ENCODE measurements at places on chromosomes 5 and 9. TPM values are rescaled to one million over a fixed set of nuclear protein-coding genes. Genes with fewer than 3 reads are reported as not detected.

GRCh38 chr5:36417668-36418067 is 116.0 kb upstream of the RANBP3L start:
- DNase-seq = no peak
- no peaks in the 10 kb centered on the region for H3K4me1 ChIP-seq
- H3K36me3 ChIP-seq = no peaks in the 10 kb centered on the region

- DNase-seq = no peak
- H3K27ac ChIP-seq = no peak overlapping the region
- H3K4me3 ChIP-seq = no peak overlapping the region
- no peaks in the 10 kb centered on the region for H3K4me1 ChIP-seq
- no peaks in the 10 kb centered on the region for H3K27me3 ChIP-seq
Observed at GRCh38 chr9:100911273-100911672, 117.3 kb upstream of the PLPPR1 start.

- DNase-seq = no peak
- no peaks in the 10 kb centered on the region for H3K27me3 ChIP-seq
- H3K27ac ChIP-seq = no peak overlapping the region
- peaks cover 4% of the 10 kb centered on the region for H3K36me3 ChIP-seq
- peaks cover 47% of the 10 kb centered on the region for H3K4me1 ChIP-seq
Observed at GRCh38 chr9:127934986-127935385, 2.7 kb downstream of the DPM2 start.

DNA sequence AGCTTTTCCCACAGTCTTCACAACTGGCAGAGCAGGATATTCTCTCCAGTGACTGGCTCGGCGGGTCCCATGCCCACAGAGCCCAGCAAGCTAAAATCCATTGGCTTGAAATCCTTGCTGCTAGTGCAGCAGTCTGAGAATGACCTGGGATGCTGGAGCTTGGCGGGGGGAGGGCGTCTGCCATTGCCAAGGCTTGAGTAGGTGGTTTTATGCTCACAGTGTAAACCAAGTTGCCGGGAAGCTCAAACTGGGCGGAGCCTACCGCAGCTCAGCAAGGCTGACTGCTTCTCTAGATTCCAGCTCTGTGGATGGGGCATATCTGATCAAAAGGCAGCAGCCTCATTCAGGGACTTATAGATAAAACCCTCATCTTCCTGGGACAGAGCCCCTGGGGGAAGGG is 194.1 kb downstream of the CCDC171 start:
- no peak overlapping the region for H3K27ac ChIP-seq
- DNase-seq = no peak
- no peaks in the 10 kb centered on the region for H3K4me1 ChIP-seq
- no peaks in the 10 kb centered on the region for H3K27me3 ChIP-seq

DNA sequence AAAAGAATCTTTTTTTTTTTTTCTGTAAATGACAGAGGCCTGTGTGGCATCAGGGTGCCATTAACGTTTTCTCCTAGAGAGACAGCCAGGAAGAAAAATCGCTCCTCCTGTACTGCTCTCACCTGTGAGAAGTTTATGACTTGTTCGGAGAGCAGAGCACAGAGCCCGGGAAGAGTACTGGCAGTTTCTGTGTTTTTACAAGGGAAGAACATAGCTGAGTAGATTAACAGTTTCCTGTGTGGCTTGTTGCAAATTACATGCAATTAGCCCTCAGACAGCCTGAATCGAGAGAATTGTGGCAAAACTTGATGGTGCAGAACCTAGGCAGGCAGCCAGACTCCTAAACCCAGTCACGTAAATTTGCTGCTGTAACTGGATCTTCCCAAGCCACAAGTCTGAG is 32.1 kb downstream of the PRKACG start:
- H3K4me3 ChIP-seq = no peak overlapping the region
- DNase-seq = no peak
- H3K4me1 ChIP-seq = no peaks in the 10 kb centered on the region
- H3K36me3 ChIP-seq = no peaks in the 10 kb centered on the region
- H3K27ac ChIP-seq = no peak overlapping the region
- H3K27me3 ChIP-seq = no peaks in the 10 kb centered on the region

DNA sequence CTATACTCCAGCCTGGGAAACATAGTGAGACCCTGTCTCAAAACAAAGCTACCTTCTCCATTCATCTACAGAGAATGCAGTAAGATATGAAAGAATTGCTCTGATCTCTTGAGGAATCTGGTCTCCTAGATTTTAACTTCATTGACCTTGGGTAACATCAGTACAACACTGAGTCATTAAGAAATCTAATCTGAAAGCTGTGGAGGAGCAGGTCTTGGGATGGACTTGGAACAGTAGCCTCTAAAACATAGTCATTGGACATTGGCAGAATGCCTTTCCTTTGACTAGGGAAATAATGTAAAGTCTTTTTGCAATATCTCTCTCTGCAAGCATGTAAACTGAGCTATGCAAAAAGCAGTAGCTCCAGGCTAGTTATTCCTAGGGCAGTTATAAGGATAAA is 58.1 kb downstream of the KCNN2 start:
- no peak overlapping the region for H3K4me3 ChIP-seq
- no peak overlapping the region for H3K27ac ChIP-seq
- H3K36me3 ChIP-seq = no peaks in the 10 kb centered on the region
- H3K27me3 ChIP-seq = no peaks in the 10 kb centered on the region
- no peaks in the 10 kb centered on the region for H3K4me1 ChIP-seq

- H3K27me3 ChIP-seq = no peaks in the 10 kb centered on the region
- H3K27ac ChIP-seq = no peak overlapping the region
- no peak overlapping the region for H3K4me3 ChIP-seq
- no peaks in the 10 kb centered on the region for H3K36me3 ChIP-seq
Observed at GRCh38 chr5:125478599-125478998, 732.2 kb upstream of the ZNF608 start.

DNA sequence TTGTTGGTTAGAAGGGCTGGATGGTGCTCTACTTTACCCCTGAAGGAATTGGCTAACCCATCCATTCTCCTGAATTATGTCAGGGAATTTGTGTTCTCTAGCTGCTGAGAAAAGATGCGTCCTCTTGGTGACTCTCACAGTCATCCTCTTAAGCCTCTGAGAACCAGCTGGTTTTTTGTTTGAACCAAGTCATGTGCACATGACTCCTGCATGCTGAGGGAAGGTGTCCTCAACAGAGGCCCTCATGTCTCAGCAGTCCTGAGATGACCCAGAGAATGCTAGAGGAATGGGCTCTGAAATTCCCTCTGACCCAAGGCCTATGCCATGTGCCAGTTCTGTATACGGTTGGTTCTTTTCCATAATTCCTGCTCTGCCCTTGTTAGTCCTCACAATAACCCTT is 10.4 kb upstream of the C5orf63 start:
- H3K4me1 ChIP-seq = no peaks in the 10 kb centered on the region
- no peak overlapping the region for H3K4me3 ChIP-seq
- H3K36me3 ChIP-seq = no peaks in the 10 kb centered on the region
- no peaks in the 10 kb centered on the region for H3K27me3 ChIP-seq
- no peak overlapping the region for H3K27ac ChIP-seq

GRCh38 chr9:71675857-71676165 is 92.5 kb downstream of the CEMIP2 start:
- no peak overlapping the region for H3K27ac ChIP-seq
- H3K36me3 ChIP-seq = no peaks in the 10 kb centered on the region
- H3K27me3 ChIP-seq = no peaks in the 10 kb centered on the region
- peaks cover 13% of the 10 kb centered on the region for H3K4me1 ChIP-seq
- no peak for DNase-seq

GRCh38 chr5:80238097-80238496 is 17.8 kb downstream of the SERINC5 start:
- H3K27me3 ChIP-seq = no peaks in the 10 kb centered on the region

GRCh38 chr5:77180167-77181081 is 30.1 kb upstream of the PDE8B start:
- H3K27ac ChIP-seq = peak overlapping the region; percentile 52
- peaks cover 5% of the 10 kb centered on the region for H3K4me1 ChIP-seq
- H3K4me3 ChIP-seq = peak overlapping the region; percentile 86

GRCh38 chr5:158848634-158849033 is 251.1 kb downstream of the EBF1 start:
- no peak overlapping the region for H3K4me3 ChIP-seq
- peaks cover 6% of the 10 kb centered on the region for H3K4me1 ChIP-seq
- no peaks in the 10 kb centered on the region for H3K27me3 ChIP-seq

GRCh38 chr5:5795074-5795771 is 372.7 kb downstream of the ICE1 start:
- H3K4me1 ChIP-seq = no peaks in the 10 kb centered on the region
- no peak overlapping the region for H3K27ac ChIP-seq
- H3K27me3 ChIP-seq = no peaks in the 10 kb centered on the region
- no peak overlapping the region for H3K4me3 ChIP-seq
- DNase-seq = no peak
- no peaks in the 10 kb centered on the region for H3K36me3 ChIP-seq

DNA sequence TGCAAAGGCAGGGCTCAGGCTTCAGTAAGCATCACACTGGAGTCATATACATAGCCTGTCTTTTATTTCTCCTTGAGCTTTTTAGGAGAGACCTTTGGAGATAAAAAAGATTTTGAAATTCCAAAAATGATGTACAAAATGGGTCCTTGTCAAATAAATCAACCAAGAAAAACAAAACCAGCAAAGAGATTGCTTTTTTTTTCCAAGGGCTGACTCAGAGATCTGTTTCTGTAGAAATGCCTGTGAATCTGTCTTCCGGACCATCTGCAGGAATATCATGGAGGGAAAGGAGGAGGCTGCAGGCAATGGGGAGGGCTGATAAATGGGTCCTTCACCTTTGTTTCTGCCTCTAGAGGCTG is 77.4 kb downstream of the SLIT3 start:
- peaks cover 7% of the 10 kb centered on the region for H3K4me1 ChIP-seq
- no peaks in the 10 kb centered on the region for H3K27me3 ChIP-seq
- DNase-seq = no peak
- no peaks in the 10 kb centered on the region for H3K36me3 ChIP-seq

DNA sequence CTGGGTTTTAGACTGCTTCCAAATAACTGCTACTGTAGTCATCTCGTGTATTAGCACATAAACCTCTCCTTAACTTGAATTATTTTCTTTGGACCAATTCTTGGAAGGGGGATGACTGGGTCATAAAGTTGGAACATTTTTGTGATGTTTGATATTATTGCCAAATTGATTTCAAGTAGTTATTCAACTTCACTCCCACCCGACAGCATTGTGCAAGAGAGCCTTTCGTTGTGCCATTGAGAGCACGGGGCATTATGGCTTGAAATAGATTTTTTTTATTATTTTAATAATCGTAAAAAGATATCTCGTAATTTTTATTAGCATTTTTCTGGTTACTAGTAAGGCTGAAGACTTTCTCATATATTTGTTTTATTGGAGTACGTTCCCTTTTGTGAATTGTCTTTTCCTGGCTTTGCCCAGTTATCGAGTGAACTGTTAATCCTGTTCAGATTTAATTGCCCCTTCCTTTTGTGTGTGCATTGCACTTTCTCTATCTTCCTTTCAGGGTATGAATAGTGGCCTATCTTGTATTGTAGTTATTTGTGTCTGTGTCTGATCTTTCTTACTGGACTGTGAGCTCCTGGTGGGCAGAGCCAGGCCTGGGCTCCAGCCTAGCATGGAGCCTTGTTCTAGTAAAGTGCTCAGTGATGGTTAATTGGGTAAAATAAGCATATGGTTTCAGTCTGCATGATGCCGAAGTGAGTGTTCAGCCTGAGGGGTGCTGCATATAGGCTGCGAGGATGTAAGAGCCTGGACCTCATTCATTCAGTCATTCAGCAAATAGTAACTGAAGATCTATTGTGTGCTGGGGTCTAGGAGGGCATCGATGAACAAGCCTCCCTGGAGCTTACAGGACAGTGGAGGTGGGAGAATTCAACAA is 93.5 kb upstream of the SHB start:
- H3K4me1 ChIP-seq = no peaks in the 10 kb centered on the region
- H3K27ac ChIP-seq = no peak overlapping the region
- no peaks in the 10 kb centered on the region for H3K27me3 ChIP-seq
- DNase-seq = no peak
- H3K36me3 ChIP-seq = no peaks in the 10 kb centered on the region
- no peak overlapping the region for H3K4me3 ChIP-seq

DNA sequence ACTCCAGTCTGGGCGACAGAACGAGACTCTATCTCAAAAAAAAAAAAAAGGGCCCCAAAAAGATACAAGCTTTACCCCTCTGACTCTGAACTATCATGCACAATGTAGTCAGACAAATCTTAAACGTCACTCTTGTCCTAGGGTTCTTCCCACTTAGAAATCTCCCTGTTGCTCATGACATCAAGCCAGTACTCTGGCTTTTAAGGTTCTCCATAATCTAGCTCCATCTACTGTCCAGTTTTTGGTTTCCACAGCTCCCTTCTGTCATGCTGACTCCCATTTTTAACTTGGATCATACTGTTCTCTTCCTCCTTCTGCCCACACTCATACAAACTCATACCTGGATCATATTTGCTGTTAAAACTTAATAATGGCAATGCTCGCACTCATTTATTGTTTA is 156.7 kb upstream of the TLX3 start:
- DNase-seq = no peak
- no peaks in the 10 kb centered on the region for H3K36me3 ChIP-seq
- H3K27ac ChIP-seq = no peak overlapping the region
- no peaks in the 10 kb centered on the region for H3K4me1 ChIP-seq

DNA sequence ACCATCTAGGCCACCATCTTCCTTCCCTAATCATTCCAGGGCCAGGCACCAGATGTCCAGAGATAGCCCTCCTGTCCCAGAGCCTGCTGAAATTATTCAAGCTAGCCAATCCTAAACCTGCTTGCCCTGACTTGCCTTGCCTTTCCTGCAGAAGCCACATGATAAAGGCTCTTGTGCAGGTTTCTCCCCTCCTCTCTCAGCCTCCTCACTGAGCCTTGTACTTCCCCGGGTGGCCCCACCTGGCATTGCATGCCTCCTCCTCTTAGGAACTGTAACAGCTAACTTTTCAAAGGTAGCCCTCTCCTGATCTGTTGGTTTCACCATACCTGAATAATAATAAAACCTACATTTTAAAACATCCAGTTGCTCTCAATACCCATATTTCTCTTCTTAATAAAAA is 42.6 kb downstream of the DIRAS2 start:
- H3K36me3 ChIP-seq = no peaks in the 10 kb centered on the region
- no peak overlapping the region for H3K4me3 ChIP-seq
- no peaks in the 10 kb centered on the region for H3K4me1 ChIP-seq

GRCh38 chr5:95986937-95987520 is 25.4 kb upstream of the ELL2 start:
- peaks cover 44% of the 10 kb centered on the region for H3K4me1 ChIP-seq
- no peaks in the 10 kb centered on the region for H3K36me3 ChIP-seq
- H3K27ac ChIP-seq = peak overlapping the region; percentile 82
- no peak for DNase-seq
- H3K4me3 ChIP-seq = no peak overlapping the region
- no peaks in the 10 kb centered on the region for H3K27me3 ChIP-seq

DNA sequence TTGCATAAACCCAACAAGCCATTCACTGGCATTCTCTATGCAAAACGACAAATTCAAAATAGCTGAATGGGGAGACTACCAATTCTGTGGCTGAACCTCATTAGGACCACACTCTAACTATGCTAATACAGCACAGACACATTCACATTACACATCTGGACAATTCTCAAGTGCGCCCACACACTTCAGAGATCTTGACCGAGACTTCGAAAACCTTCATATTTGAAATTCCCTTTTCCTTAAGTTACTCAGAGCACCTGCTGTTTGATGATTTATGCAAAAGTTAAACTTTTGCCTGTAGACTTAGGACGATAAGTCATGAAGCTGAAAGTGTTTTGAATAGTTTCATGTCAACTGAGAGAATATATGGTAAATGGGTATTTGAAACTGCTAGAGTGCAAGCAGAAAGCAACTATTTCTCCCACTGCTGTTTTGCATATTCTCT is 111.9 kb downstream of the FBN2 start:
- no peaks in the 10 kb centered on the region for H3K27me3 ChIP-seq
- peaks cover 6% of the 10 kb centered on the region for H3K4me1 ChIP-seq
- H3K36me3 ChIP-seq = no peaks in the 10 kb centered on the region
- no peak overlapping the region for H3K27ac ChIP-seq
- H3K4me3 ChIP-seq = no peak overlapping the region

TMEM215 gene
- total RNA-seq = not detected

POLR3G gene
- total RNA-seq = not detected

SPINK5 gene
- total RNA-seq = 0.54 TPM

SCGB3A2 gene
- not detected for total RNA-seq

CD180 gene
- total RNA-seq = 0.81 TPM

MSX2 gene
- total RNA-seq = not detected

PTAR1 gene
- total RNA-seq = 55.5 TPM
